ENCODE measurements at places on chromosomes 11 and 22.

- DNase-seq, result no peak
Observed at GRCh38 chr22:47266329-47266728, 503.9 kb downstream of the TBC1D22A start.

- DNase-seq, result no peak
Observed at GRCh38 chr22:28426346-28427132, 253.1 kb downstream of the TTC28 start.

- no peak for DNase-seq
Observed at GRCh38 chr11:24375931-24376330, 120.9 kb upstream of the LUZP2 start.

- DNase-seq, result no peak
Observed at GRCh38 chr22:41094041-41094593, 1.7 kb downstream of the EP300 start.

GRCh38 chr11:95443386-95443785, 212.4 kb upstream of the SESN3 start:
- DNase-seq, result no peak
